Osteocyte (in vitro differentiated cells): ENCODE measurements at places on chromosomes 4 and X. TPM values are rescaled to one million over a fixed set of nuclear protein-coding genes. Genes with fewer than 3 reads are reported as not detected.

Gene LPAR4
- 2.4 and 2.6 TPM in 2 replicates for total RNA-seq

Gene CENPVL1
- not detected in 2 replicates for total RNA-seq

Gene RTL3
- total RNA-seq, result 0.18 TPM in 1 of 2 replicates, not detected in the other

Gene FRG2
- total RNA-seq, result not detected in 2 replicates

Gene TEX13C
- not detected in 2 replicates for total RNA-seq

Gene BMX
- not detected in 2 replicates for total RNA-seq

Gene IL9R
- total RNA-seq, result not detected in 2 replicates

- DNase-seq, result no peak
These were observed 50.2 kb downstream of the GPRIN3 start for GRCh38 chr4:89257376-89257775.

DNA sequence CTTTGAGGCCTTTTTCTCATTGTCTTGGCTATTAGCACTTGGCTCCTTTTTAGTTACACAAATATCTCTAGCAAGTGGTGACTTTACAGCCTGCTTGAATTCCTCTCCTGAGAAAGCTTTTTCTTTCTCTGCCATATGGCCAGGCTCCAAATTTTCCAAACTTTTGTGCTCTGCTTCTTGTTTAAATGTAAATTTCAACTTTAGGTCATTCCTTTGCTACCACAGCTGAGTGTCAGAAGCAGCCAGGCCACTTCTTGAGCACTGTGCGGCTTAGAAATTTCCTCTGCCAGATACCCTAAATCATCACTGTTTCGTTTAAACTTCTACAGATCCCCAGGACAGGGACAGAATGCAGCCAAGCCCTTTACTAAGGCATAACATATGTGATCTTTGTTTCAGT, 222.4 kb downstream of the FBXO8 start:
- DNase-seq, result no peak

DNA sequence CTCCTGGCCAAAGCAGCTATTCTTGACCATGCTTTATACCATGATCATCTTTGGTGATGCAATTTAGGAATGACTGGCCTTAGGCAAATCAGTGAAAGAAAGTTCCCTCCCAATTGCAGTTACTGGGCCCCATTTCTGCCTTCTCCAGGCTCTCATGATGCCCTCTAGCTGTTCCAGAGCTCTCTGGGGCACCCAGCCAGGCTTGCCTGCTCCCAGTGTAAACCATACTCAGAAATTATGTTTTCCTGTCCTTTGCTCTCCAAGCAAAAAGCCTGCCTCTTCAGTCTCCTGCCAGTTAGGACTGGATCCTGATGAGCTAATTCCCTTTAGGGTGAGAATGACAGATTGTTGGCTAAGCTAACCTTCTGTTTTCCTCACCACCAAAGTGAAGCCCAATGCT, 85.3 kb upstream of the RBPJ start:
- DNase-seq, result peak; percentile 91

DNA sequence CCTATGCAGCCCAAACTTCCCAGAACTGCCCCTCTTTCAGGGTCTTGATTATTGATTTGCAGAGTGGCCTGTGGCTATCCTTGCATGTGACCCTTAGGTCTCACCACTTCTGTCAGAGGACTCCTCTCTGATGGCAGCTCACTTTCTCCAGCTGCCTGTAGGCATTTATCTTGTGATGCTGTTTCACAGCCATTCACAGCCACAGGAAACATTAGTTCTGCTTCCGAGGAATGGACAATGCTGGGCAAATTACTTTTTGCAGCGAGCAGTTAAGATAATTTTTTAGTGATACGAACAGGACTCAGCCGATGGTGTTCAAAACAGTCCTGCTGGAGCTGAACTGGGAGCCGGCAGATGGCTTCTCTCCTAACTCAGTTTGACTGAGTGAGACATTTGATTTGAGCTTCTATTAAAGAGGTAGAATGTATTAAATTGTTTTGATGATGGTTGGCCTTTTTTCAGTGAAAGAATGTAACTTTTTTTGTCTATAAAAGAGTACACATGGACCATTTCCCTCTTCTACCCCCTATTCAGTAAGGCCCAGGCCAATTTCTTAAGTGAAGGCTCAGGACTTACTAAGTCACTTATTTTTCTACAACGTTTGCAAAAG, 58.4 kb upstream of the TMEM150C start:
- DNase-seq, result no peak

DNA sequence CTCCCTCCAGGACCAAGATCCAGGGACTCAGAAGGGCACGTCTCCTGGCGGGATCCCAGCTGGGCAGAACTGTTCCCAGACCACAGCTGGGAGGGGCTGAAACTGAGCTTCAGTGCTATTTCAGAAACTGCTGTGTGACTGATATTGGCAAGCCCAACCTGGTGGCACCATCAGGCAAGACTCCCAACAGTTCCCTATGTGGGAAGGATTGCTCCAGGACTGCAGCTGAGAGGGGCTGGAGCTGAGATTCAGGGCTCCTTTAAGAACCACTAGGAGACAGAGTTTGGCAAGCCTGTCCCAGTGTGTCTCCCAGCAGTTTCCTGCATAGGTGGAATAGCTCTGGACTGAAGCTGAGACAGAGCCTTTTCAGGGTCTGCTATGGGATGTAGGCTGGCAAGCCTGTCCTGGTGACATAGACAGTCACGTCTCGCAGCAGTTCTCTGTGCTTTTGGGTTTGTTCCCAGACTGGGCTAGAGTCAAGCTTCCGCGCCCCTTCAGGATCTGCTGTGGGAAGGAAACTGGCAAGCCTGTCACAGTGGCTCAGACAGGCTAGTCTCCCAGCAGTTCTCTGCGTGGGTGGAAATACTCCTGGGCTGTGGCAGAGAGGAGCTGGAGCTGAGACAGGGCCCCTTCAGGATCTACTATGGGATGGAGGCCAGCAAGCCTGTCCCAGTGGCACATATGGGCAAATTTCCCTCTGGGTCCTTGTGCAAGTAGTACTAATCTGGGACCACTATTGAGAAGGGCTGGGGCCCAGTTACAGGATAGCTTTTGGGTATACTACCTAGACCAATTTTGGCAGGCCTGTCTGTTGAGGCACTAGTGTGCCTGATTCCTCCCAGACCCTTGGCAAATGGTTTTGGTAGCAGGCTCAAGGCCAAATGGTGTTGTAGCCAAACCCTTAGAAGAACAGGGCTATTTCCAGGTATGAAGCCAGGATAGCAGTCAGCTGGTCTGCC, 20.2 kb upstream of the MED14 start:
- DNase-seq, result no peak

DNA sequence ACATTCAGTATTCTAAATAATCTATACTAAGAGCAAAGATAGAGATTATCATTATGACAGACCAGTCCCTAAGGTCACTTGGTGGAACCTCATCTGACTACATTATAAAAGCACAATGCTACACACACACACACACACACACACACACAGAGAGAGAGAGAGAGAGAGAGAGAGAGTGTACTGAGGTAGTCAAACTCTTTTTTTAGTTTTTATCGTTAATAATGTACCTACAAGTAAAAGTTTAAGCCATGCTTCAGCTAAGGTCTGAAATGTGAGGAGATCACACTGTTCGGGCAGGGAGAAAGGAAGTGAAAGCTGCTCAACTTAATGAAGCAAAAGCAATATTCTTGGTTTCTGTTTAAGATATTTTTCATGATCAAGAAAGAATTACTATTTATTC, 75.8 kb upstream of the CCDC160 start:
- DNase-seq, result no peak

GRCh38 chr4:175823015-175823742, 11.1 kb upstream of the GPM6A start:
- no peak for DNase-seq

GRCh38 chr4:13907255-13907751, 279.8 kb upstream of the BOD1L1 start:
- no peak for DNase-seq

- no peak for DNase-seq
These were observed 41.9 kb downstream of the MAMLD1 start for GRCh38 chrX:150405006-150405405.

DNA sequence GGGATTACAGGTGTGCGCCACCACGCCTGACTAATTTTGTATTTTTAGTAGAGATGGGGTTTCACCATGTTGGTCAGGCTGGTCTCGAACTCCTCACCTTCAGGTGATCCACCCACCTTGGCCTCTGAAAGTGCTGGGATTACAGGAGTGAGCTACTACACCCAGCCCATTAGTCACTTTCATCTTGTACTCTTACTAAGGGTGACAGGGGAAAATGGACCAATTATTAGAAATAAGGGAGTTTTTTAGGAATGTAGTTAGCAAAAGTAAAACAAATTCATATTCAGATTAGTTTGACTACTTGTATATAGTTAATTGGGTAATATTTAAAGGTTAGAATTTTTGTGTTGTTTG, 26.1 kb downstream of the SMARCA5 start:
- DNase-seq, result no peak

GRCh38 chrX:107683124-107683895, 55.0 kb downstream of the PRPS1 start:
- no peak for DNase-seq

GRCh38 chr4:73729534-73730165, 10.7 kb upstream of the CXCL8 start:
- no peak for DNase-seq

DNA sequence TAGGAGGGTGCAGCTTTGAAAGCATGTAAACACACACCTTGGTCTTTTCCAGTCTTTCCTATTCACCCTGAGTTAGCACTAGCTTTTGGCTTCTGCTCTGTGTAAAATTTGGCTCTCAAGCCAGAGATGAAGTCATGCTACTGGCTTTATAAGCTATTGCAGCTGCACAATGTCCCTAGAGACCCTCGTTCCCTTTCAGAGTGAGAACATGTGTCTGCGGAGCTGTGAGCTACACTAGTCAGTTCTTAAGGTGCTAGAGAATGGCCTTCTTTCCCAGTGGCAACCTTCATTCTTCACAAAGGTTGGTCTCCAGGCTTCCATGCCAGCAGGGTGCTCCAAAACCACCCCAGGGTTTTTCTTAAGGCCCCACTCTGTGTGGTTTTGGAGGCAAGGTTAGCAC, 199.1 kb downstream of the SPATA18 start:
- no peak for DNase-seq

DNA sequence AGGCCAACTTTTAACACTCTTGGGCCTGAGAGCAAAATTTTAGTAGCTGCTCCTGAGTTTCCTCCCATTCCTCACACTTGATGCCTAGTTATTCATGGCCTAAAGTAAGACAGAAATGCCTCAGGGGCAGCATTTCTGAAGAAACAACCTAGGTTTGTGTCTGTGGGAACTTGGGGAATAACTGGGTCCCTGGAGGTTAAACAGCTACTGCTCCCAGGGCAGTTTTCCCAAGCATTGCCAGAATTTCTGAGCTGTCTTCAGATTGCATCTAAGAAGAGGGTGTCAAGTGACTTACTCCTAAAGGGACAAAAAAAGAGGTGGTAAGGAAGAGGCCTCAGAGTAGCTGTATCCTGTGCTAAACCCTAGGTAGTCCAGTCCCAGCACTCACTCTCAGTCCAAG, 130.8 kb upstream of the ACSL4 start:
- DNase-seq, result no peak

GRCh38 chr4:125517831-125518230, 203.1 kb downstream of the FAT4 start:
- DNase-seq, result no peak

- peak; percentile 85 for DNase-seq
These were observed 75.8 kb downstream of the TSPAN7 start for GRCh38 chrX:38636949-38637819.

DNA sequence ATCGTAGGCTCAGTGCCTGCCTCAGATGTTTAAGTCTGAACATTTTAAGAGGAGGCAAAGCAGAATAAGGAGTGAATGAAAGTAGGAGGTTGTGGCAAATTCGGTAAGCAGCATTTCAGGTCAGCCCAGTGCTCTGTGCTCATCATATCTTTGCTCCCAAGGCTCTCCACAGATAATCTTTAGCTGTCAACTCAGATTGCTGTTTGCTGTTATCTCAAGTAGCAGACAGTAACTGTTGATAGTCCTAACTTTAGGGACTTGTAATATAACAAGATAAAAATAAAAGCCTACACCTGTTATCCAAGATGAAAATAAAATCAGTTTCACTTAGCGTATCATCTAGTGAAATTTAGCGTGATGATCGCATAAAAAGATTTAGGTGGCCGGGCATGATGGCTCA, 18.6 kb upstream of the CLTRN start:
- no peak for DNase-seq

DNA sequence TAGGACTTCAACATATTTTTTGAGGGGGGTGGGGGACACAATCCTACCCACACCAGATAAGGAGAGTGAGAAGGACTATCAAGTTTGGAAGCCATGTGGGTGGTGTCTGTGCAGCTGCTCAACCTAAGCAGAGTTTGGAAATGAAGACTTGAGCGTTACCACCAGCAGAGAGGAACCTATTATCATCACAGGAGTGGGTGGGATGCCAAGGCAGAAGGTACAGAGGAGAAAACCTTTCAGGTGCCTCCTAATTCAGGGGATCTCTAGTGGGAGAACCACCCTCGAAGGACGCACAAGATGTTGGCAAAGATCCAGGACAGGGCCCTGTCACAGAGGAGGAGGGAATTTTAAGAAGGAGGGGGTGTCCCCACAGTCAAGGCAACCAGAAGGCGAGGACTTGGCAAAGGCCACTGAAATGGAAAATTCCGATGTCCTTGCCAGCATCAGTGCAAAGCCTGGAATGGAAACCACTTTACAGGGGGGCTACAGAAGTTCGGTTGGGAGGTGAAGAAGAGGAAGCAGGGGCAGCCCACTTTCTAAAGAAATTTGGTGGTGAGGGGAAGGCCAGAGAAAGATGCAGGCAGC, 8.4 kb upstream of the GPM6B start:
- DNase-seq, result no peak

DNA sequence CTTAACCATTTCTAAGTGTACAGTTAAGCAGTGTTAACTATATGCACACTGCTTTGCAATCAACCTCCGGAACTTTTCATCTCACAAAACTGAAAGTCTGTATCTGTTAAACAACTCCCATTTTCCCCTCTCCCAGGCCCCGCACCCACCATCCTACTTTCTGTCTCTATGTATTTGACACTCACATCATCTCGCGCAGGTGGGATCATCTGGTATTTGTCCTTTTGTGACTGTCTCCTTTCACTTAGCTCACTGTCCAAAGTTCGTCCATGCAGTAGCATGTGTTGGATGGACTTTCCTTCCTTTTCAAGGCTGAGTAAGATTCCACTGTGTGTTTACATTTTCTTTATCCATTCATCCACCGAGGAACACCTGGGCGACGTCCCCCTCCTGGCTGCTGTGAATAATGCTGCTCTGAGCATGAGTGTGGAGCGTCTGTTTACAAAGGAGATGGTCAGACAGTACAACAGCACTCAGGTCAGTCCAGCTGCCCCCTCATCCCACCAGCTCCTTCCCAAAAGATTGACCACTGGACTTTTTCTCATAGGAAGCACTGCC, 39.8 kb downstream of the DCTD start:
- no peak for DNase-seq

DNA sequence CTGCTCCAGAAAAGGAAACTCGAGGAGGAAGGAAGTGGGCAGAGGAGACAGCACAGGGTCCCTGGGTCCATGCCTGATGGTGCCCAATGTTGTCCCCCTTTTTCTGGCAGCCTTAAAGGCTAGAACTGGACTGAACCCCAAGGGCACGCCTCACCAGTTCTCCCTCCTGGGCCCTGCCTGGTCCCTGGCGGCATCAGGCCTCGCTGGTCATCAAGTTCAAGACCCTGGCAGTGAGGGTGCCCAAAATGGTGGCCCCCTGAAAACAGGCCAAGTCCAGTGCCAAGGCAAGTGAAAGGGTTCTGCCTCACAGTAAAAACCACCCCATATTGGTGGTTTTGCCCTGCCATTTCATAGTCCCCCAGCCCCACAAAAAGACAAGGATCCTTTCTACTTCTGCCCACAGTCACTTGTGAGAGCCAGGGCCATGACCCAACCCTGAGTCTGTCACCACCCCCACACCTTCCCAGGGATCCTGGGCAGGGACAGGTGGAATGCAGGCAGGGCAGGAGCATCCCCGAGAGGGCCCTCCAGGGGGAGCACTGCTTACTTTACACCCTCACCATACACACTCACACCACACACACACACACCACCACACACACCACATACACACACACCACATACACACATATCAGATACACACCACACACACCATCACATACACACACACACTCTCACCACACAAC, 107.6 kb downstream of the DCTD start:
- DNase-seq, result no peak
